ENCODE measurements at places on chromosomes 6 and 20.
A peak's percentile ranks its signal among the peaks of the same experiment; 100 is the strongest.

DNA sequence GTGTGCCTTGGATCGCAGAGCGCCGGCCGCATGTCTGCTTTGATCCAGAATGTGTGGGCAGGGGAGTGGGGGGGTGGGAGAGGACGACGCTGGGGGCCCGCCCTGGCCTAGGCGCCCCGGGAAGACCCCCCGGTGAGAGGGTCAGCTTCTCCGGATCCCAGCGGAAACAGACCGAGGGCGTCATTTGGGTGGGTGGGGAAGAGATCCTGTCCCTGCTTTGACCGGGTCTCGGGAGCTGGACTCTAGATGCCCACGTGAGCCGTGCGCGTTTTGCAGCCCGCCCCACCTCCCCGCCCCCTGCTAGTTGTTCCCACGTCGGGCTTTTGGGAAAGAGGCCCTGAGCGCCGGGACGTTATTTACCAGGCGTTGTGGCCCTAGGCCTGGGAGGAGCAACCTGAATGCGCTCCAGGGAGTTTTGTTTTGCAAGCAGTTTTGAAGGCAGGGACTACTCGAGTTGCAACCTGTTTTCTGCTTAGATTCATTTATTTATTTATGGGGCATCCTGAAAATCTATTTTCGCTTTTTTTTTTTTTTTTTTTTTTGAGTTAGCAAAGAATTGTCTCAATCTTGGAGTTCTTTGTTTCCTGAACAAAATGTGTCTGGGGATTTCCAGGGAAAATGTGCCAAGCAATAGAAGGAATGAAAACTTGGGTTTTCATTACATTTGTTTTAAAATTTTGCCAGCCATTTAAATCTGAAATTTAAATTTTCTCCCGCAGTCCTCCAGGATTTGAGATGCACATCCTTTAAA lies 1.6 kb downstream of the DSP start:
- peak; percentile 83 for DNase-seq

- DNase-seq = no peak
These were observed 142.6 kb downstream of the MRPL14 start for GRCh38 chr6:43984442-43985321.

- DNase-seq = peak; percentile 67
These were observed 793 bp downstream of the GMPR start for GRCh38 chr6:16238963-16239797.

DNA sequence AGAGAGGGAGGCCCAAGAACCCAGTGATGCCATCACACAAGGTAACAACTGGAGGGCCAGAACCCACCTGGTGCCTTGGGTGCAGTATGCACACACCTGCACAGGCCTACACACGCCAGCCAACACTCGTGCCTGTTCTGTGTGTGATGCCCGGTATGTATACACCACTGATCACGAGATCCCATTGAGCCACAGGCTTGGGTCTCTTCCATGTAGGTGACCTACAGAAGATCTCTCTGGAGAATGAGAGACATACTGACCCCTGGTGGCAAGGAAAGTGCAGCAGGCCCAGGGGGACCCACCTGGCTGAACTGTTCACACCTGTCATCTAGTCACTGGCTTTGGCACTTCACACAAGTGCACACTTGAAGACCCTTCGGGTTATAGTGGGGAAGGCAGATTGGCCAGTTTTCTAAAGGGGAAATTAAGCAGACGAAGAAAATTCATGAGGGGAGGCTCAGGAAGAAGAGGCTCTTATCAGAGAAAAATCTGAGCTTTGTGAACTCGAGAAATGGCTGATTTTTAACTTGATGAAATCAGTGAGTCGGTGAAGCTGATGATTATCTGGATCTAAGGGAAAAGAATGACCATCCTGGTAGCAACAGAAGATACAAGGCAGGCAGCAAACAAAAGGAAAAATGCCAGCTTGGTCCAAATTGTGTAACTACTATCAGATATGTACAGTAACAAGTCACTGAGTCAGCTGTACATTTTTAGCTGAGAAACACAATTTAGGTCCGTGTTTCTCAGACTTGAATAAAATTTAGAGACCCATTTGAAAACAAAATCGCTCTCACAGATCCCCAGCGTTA lies 69.1 kb upstream of the PBOV1 start:
- DNase-seq = peak; percentile 81

GRCh38 chr20:52683761-52684160 lies 288.4 kb upstream of the TSHZ2 start:
- DNase-seq = no peak

GRCh38 chr6:149230712-149231460 lies 86.6 kb upstream of the TAB2 start:
- DNase-seq = no peak
